ENCODE measurements at places on chromosomes 3 and 15. TPM values are rescaled to one million over a fixed set of nuclear protein-coding genes. Genes with fewer than 3 reads are reported as not detected.

Gene SEMA6D
- total RNA-seq = 42.8 TPM

Gene AADACL2
- total RNA-seq = not detected

Gene SLC15A2
- 2.6 TPM for total RNA-seq

Gene CHSY1
- 53.2 TPM for total RNA-seq

Gene CIB1
- 43.3 TPM for total RNA-seq

Measured in sciatic nerve (tissue), 2 donors.